ENCODE measurements at places on chromosomes 6 and 20.
A peak's percentile ranks its signal among the peaks of the same experiment; 100 is the strongest.

- no peak for DNase-seq
Observed at GRCh38 chr20:45836841-45837240, 3.2 kb downstream of the SNX21 start.

- no peak for DNase-seq
Observed at GRCh38 chr6:45591890-45592289, 214.2 kb upstream of the SUPT3H start.

DNA sequence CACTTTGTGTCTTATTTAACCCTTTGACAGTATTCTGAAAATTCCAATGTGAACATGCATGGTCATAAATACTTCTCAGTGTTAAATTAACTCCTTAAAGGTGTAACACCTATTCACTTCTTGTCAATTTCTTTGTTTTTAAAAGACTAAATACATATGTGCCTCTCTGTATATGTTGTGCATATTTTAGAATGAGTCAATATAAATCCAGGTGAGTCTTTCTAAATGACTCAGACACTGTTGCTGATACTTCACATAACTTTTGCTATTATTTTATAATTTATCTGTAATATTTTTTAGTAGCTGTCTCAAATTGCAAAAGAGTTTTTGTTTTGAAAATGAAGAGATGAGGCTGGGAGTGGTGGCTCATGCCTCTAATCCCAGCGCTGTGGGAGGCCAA lies 36.0 kb downstream of the TIAM2 start:
- DNase-seq, result no peak

DNA sequence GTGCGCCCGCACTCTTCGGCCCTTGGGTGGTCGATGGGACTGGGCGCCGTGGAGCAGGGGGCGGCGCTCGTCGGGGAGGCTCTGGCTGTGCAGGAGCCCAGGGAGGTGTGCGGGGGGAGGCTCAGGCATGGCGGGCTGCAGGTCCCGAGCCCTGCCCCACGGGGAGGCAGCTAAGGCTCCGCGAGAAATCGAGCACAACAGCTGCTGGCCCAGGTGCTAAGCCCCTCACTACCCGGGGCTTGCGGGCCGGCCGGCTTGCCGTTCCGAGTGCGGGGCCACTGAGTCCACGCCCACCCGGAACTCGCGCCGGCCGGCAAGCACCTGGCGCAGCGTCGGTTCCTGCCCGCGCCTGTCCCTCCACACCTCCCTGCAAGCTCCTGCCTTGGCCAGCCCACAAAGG lies 462.3 kb upstream of the JARID2 start:
- DNase-seq, result no peak

DNA sequence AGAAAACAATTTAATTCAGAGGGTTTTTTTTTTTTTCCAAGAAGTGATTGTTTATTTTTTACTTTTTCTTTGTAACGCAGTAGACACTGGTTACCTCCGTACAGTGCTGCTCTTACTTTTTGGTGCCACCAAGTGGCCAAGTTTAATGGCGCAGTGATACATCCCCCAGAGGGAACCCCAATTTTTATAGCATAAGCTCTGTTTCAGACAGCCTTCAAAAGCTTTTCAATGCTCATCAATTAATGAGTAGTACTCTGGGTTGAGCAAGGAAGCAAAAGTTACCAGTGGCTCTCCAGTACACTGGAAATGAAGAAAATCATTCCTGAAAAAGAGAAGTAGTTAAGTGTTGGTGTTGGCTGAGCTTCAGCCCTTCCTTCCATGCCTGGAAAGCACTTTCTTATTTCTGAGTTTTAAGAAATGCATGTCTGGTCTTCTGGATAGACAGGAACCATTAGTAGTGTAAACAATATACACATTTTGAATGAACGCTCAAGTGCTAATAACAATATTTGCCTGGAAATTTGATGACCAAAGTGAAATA lies 129.1 kb upstream of the SMLR1 start:
- DNase-seq, result peak; percentile 28

DNA sequence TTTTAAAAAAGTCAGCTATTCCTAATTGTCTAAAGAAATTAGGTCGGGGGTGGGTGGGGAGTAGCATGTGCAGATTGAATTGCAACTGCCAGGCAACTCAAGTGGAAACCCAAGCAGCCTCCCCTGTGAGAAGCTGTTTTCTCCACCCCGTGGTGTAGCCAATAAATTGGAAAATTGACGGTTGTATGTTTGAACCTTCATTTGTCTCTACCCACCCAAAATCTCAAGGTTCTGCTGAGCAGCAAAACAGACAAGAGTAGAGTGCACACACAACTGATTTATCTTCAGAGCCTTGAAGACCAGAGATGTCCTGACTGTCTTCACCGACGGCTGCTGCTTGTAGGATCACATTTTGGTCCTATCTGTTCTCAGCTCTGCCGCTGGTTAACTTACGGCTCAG lies 88.5 kb downstream of the DTD1 start:
- DNase-seq, result no peak

DNA sequence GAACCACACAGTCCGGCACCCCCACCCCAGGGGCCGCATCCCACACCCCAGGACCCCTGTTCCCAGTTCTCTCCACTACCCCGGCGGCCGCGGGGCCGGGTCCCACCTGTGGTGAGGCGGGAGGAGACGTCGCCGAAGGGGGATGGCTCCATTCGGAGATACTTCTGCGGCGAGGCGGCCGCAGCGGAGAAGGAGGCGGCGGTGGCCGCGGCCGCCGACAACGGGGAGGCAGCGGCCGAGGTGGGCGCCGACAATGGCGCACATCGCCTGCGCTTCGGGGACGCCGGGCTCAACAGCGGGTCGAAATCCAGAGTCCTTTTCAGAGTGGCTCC lies 723 bp downstream of the AKIRIN2 start:
- no peak for DNase-seq

DNA sequence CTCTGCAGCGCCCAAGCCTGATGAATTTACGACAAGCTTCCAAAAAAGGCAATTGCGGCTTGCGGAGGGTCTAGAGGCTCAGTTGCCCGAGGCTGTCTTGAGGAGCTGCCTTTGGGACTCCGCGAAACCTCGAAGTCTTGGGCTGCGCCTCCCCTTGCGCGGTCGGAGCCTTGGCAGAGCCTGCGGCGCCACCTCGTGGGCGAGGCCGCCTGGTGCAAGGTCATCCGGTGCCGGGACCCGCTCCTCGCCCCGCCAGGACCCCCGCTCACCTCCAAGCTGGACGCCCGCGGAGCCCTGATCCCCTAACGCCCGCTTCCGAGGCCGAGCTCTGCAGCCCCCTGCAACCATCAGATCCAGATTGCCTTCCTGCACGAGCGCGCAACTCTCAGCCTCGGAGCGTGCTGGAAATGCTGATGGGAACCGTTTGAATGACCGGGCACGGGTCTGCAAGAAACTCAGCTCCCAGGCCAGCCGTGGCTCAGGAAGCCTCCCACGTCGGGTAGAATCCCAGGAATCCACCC lies 14.9 kb upstream of the FAM210B start:
- DNase-seq, result no peak

GRCh38 chr6:9927275-9927674 lies 487.6 kb downstream of the TFAP2A start:
- no peak for DNase-seq

DNA sequence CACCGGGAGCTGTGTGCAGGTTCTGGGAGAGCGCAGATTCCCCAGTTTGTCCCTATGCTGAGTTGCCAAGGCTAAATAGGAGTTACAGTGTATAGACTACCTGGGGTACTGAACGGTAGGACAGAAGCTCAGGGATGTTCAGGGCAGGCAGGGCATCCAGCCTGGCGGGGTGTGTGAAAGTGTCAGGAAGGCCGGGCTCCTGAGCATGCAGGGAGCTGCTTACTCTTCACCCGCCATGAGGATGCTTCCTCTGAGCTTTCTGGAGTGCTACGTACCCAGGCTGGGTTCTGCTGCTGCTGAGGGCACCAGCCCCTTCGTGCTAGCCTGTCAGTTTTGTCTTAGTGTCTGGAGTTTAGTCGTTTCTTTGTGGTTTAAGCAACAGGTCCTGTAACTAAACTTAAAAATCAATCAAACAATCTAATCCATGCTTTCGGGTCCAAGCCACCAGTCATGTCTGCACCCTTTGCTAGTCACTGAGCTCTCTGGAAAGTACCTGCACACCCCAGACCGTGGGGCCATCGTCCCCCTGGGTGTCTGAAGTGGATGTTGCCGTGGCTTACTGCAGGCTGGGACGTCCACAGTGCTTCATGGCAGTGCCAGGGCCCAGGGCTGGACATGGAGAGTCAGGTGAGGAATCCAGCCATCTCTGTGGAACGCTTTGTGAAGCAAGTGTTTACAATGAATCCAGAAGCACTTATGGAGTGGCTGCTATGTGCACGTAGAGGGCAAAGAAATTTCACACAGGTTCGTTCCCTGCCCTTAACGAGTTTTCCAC lies 220.3 kb upstream of the SNX9 start:
- no peak for DNase-seq

DNA sequence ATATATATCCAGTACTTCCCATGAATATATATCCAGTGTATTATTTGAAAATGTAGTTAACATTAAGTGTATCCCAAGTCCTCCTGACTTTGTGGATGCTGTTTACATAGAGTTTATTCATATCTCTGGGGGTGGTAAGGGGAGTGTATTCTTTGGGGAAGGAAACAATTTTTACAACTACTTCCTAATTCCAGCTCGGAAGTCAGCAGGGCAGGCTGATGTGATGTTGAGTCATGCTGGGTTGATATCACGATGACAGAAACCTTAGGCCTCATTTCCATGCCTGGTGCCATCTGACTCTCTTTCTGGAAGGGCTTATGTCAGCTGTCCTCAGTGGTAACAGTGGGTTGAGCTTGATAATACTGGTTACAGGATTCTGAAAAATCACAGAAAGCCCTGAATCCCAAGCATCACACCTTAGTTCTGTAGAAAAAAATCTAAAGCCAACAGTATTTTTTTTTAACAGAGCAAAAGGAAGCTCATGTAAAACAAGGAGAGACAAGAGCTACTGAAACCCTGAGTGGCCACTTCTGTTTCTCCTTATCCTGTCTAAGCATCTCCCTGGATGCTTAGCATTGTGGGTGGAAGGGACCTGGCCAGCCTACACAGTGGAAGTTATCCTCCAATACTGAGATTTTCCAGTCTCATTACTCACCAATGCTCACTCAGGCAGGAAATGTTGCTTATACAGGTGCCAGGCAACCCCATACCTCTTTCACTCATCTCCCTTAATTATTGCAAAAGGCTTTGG lies 75.2 kb upstream of the IYD start:
- DNase-seq, result no peak

- no peak for DNase-seq
Observed at GRCh38 chr20:42098418-42098817, 480.2 kb upstream of the CHD6 start.

GRCh38 chr6:12296255-12296573 lies 6.1 kb downstream of the EDN1 start:
- no peak for DNase-seq

DNA sequence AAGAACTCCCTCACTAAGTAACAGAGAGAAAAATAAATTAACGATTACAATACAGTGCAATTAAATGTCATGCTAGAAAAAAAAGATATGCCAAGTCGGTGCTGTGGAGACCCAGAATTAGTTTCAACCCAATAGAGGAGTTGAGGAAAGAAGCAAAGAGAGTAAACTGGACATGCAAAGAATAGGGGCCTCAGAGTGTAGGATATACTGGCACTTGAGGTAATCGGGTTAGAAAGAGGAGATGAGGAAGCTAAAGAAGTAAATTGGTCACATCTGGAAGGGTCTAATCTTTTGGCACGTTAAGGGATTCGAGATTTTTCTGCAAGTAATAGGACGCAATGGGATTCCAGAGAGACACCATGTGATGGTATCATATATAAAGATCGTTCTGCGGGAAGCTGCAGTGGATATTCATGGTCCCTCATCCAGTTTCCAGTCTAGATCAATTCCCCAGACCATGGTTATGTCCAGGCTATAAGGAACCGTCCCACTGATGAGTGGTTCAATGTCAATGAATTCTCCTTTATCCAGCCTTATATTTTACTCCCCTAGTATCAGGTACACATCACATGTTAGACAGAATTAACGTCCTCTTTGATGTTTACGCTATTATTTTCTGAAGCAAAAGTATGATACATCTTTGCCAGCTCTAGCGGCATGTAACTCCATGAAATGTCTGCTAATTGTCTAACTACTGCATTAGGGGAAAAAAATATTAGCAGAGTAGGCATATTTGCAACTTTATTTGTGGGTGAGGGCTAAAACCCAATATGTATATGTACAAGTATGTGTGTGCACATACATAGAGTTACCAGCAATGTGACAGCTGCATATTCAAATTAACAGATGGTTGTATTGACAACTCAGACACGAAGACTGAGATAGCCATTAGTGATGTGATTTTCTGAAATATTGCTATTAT lies 1.1 kb upstream of the TBC1D32 start:
- no peak for DNase-seq

DNA sequence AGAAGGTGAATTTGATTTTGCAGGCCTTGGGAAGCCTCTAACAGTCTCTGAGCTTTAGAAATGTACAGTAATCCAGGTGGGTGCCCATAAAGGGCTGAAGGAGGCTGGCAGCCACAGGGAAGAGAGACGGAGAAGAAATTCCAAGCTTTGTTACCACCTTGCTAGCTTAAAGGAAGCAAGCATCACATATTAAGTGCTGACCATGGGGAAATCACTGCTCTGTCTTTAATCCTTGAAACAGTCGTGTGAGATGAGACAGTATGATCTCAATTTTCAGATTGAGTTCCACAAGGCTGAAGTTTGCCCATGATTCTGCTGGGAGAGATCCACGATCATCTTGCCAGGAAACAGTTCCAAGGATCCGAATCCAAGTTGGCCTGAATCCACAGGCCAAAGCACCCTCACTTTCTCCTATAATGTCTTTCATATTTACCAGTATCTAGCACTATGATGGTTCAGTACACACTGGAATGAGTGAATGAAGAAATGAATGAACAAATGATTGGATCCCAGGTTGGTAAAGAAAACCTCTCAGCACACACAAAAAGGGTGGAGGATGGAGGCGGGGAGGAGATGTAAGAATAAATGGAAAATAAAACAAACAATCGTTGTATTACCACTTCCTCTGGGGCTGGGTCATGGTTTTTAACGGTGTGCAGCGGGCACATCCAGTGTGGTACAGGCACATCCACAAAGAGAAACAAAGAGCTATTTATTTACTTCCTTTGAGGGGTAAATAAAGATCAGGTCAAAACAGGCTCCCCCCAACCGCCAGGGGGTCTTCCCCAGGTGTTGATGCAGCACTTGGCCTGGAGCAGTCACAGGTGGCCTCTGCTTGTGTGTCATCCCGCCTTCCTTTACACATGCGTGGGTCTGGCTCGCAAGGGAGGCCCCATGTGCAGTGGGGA lies 28.2 kb upstream of the TAF8 start:
- DNase-seq, result peak; percentile 54

All from stimulated activated CD8-positive, alpha-beta memory T cell treated with anti-CD3 and anti-CD28 coated beads, Interleukin-7, amount 100 ng/mL, for 4 hours (primary cell).